EH (cell line): ENCODE measurements at places on chromosomes 4 and X.
A peak's percentile ranks its signal among the peaks of the same experiment; 100 is the strongest.

DNA sequence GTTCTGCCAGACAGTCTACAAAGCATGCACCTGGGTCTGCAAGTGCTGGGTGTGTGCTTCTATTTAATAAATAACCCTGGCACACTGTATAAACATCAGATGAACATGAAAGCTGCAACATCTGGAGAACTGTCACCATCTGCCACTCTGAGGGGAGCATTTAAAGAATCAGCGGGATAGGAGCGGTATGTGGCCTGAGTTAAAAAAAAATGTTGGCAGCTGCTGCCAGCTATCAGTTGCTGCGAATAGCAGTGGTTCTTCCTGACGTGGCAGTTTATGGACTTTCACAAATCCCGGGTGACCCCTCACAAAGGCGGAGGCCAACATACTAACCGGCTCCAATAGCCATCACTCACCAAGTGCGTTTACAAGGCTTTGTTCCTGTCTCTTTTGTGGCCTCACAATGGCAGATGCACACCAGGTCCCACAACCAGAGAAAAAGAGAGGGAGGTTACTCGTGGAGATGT lies 95.1 kb downstream of the RASL11B start:
- DNase-seq: peak; percentile 34

GRCh38 chr4:143616771-143617170 lies 83.7 kb downstream of the FREM3 start:
- peak; percentile 52 for DNase-seq

DNA sequence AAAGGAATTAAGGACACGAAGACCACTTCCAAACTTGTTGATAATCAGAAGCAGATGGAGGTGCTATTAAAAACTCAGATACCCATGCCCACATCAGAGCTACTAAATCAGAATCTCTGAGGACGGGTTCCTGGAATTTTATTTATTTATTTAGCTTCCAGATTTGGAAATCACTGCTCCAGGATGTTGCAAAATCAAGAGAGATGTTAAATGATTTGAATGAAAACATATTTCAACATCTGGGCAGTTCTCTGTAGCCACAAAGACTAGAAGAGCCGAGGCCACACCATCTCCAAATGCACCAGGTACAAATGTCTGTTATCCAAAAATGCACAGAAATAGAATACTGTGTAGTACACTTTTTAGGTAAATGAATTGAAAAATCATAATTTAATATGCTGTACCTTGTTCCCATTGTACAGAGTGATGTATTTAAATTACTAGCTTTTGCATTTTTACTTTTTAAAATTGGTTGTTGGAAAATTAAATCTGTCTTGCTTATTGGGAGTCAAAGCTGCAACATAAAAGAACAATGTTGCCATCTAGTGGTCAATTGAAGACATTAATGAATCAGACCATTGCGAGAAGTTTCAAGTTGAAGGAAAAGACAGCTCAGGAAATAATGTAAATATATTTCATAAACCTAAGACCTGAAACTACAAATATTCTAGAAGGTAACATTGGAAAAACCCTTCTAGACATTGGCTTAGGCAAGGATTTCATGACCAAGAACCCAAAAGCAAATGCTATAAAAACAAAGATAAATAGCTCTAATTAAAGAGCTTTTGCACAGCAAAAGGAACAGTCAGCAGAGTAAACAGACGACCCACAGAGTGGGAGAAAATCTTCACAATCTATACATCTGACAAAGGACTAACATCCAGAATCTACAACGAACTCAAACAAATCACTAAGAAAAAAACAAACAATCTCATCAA lies 151.3 kb upstream of the TTC29 start:
- DNase-seq: peak; percentile 63

- peak; percentile 83 for DNase-seq
Observed at GRCh38 chr4:156751486-156751885, 220.1 kb downstream of the PDGFC start.

DNA sequence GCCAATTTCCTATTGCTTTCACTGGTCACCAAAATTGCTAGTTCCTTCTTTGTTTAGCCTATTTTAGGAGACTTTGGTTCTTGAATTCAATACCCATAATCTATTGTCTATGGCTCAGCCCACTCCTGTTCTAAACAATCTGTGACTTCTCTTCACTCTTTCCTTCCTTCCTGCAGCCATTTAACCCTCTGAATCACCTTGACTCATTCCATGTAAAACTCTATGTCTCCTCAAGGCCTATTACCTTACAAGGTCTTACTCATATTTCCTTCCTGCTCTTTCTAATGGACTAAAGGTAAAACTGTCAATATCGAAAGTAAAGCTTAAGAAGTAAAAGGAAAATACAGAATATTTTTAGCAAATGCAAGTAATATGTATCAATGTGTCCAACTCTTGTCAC lies 301.6 kb downstream of the ARHGAP24 start:
- DNase-seq: peak; percentile 32

DNA sequence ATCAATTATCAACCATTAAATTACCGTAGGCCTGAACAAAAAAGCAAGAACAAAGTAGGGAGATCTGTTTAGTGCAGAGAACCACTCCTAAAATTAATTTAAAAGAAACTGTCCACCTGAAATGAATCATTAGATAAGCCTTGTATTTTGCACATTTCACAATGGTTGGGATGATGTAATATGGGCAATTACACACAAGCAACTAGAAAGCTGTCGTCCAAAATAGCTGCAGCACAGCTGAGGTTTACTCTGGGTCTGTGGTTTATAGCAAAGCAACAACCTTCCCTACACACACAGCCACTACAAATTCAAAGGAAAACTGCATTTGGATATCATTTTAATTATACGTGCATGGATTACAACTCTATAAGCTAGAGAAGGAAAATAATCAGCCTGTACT lies 28.5 kb downstream of the PCDH19 start:
- DNase-seq: no peak

GRCh38 chr4:123987408-123987807 lies 590.8 kb downstream of the SPRY1 start:
- no peak for DNase-seq

DNA sequence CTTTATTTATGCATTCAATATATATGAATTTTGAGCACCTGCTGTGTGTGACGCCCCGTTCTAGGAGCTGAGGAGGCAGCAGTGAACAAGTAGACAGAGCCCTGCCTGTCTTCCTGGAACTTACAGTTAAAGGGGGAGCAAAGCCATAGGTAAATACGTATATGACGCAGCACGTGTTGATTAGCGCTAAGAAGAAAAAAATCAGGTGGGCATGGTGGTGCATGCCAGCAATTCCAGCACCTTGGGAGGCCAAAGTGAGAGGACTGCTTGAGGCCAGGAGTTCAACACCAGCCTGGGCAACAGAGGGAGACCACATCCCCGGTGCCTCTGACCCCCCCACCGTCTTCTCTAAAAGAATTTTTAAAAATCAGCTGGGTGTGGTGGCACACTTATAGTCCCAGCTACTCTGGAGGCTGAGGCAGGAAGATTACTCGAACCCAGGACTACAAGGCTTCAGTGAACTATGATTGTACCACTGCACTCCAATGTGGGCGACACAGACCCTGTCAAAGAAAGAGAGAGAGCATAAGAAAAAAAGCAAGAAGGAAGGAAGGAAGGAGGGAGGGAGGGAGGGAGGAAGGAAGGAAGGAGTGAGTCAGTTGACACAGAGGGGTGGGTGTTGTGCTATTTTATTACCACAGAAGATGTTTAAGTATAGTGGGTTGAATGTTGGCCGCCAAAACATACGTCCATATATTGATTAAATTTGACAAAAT lies 5.4 kb upstream of the KIAA0232 start:
- DNase-seq: no peak
